ENCODE measurements at places on chromosomes 2 and 18. TPM values are rescaled to one million over a fixed set of nuclear protein-coding genes. Genes with fewer than 3 reads are reported as not detected.

The DYSF gene
- total RNA-seq = 2.4 TPM

The LOXHD1 gene
- total RNA-seq = not detected

The NPAS2 gene
- 59.5 TPM for total RNA-seq

The TTC32 gene
- 9.8 TPM for total RNA-seq

The ST6GAL2 gene
- 2.9 TPM for total RNA-seq

The CCDC141 gene
- 1.2 TPM for total RNA-seq

The RGPD6 gene
- 24.9 TPM for total RNA-seq

The ALKAL2 gene
- 2.7 TPM for total RNA-seq

The FRZB gene
- total RNA-seq = 20.5 TPM

The KLHL14 gene
- not detected for total RNA-seq

The DLGAP1 gene
- total RNA-seq = 2.2 TPM

The ADAM23 gene
- total RNA-seq = 1.8 TPM

The CNRIP1 gene
- total RNA-seq = 3.1 TPM

The SCN9A gene
- total RNA-seq = 14.4 TPM

The TBR1 gene
- not detected for total RNA-seq

The IL1B gene
- total RNA-seq = 4.2 TPM

The SERPINB13 gene
- total RNA-seq = not detected

The ALPG gene
- total RNA-seq = 1.8 TPM

The MC2R gene
- not detected for total RNA-seq

The GALR1 gene
- 0.11 TPM for total RNA-seq

The PRSS56 gene
- total RNA-seq = not detected

The ESPNL gene
- 0.06 TPM for total RNA-seq

The ALPI gene
- 15.9 TPM for total RNA-seq

The EMILIN1 gene
- 41.6 TPM for total RNA-seq

The RSAD2 gene
- total RNA-seq = 10.9 TPM

The ABCG8 gene
- 0.53 TPM for total RNA-seq

The CYP27C1 gene
- total RNA-seq = 0.34 TPM

The SUCLG1 gene
- total RNA-seq = 201 TPM

The WNT10A gene
- 0.31 TPM for total RNA-seq
